ENCODE measurements at places on chromosomes 3 and 15.

DNA sequence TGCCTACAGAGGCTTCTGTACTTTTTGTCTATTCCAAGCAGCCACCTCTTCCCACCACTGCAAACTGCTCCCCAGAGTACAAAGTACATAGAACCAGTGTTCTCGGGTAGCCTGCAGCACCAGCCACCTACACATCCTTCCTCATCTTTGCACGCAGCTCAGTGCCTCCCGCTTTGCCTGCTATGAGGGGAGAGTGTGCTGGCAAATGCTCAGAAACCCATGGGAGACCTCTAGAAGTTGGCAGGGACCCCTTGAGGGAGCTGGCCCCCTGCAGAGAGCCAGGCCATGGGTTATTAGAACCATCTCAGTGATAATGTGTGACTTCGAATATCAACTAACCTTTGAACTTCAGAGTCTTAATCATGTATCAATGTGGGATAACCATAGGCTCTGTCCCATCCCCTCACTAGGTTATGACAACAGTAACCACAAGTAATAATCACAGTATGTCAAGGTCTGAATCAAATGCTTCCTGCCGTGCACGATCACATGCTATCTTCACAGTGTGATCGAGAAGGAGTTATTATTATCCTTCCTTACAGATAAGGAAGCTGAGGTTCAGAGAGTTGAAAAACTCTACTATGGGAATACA, 22.8 kb upstream of the SMAD3 start:
- DNase-seq = no peak

DNA sequence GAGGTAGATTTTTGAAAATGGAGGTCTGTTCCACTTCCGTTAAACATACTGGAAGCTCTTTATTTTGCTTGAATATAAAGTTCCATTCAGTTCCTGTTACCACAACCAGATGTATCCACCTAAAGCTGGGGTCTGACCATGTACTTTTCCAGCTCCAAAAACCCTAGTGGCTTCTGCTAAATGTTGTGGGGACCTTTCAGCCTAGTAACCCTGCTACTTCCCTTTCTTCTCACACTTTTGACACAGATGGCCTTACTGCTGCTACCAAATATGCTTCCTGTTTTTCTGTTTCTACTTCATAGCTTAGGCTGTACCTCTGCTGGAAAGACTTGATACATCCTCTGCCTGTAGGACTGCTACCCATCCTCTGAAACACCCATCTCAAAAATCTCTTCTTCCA, 87.8 kb downstream of the COL6A6 start:
- no peak for DNase-seq

DNA sequence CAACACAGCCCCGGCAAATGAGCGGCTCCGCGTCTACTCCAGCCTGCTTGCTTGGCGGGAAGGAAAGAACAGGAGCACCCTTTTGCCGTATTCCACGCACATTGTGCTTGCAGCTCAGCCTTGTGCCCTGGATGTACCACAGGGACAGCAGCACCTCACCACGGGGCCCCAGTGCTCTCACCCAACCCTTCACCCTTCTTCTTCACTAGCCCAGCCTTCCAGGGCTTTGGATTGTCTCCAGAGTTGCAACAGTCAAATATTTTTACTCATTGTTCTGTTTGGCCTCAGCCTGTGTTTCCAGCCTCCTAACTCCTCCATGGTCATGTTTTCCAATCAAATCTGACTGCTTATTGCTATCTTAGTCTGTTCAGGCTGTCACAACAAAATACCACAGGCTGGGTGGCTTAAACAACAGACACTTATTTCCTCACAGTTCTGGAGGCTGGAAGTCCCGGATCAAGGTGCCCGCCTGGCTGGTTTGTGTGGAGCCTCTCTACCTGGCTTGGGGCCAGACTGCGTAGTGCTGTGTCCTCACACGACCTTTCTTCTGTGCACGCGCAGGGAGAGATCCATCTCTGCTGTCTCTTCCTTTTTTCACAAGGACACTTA, 79.2 kb upstream of the ABHD17C start:
- no peak for DNase-seq

GRCh38 chr3:124851905-124852304, 35.3 kb downstream of the ITGB5 start:
- no peak for DNase-seq

- DNase-seq = no peak
Observed at GRCh38 chr3:149245738-149246451, 24.3 kb upstream of the CP start.

DNA sequence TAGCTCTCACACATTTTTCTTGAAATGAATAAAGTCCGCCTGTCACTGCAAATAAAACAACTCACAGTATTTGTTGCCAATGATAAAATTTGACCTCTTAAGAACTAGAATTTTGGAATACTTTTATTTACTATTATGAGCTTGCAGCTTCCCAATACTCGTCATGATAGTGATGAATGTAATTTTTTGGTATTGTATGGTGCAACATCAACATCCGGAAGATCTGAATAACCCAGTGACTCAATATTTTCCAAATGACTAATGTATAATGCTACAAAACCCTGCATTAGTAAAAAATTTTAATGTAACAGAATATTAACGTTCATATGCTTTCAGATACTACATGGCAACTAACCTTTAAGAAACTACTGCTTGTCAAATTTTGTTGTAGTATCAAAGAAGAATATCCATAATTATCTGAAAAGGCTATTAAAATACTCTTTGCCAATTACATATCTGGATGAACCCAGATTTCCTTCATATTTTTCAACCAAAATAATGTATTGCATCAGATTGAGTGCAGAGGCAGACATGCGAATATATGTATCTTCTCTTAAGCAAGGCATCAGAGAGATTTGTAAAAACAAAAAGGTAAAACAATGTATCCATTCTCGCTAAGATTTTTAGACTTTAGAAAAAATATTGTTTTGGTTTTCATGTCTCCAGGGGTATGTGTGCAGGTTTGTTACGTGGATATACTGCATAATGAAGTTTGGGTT, 95.3 kb downstream of the IGF2BP2 start:
- DNase-seq = no peak

DNA sequence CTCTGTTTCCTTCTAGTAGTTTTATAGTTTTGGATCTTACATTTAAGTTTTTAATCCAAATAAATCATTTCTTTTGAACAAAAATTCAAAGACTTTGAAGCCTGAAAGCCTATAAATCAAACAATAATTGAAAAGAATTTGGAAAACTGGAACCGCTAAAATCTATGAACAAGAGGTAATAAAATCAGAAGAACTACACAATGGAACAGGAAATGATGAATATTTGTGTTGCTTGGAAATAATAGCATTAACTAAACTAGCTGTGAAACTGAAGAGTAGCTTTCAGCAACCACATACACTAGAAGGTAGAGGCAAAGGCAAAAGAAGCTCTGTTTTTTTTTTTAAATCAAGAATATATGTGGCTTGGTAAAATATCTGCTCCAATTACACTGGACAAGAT, 147.9 kb upstream of the ABI3BP start:
- no peak for DNase-seq

DNA sequence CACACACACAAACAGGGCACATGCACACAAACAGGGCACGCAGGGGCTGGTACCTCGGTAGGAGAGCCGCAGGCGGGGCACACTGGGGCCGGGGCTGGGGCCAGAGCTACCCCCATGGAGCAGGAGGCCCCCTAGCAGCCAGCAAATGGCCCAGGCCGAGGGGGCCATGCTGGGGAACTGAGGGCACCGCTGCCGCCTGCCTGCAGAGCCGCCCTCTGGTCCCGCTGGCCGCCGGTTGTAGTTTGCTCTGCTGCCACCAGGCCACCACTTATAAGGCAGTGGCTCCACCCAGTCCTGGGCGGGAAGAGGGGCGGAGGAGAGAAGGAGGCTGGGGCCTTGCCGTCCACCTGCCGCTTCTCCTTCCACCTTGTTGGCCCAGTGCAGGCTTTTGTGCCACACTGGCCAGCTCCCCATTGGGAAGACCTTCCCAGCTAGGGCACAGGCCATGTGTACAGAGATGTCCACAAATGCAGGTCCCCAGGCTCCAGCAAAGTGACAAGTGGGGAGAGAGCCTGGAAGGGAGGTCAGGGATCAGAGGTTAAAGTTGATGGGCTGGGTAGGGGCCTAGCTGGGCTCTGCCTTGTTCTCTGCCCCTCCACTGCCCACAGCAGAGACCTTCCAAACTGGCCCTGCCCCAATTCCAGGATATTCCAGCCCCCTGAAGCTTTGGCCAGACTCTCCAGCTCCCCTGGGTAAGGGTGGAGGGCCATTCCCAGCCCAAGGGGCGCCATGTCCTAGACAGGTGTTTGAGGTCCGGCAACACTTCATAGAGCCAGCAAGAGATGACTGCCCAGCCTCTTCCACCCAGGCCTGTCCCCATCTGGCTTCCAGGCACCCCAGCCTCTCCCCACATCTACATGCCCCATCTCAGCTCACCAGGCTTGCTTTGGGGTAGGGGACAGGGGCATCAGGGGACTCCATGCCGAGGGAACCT, at the start of gene SEMA3G:
Gene SEMA3G, minus strand, starts transcription at position 244 of the 934 bp plus-strand sequence. Its CDS starts 76 bp downstream, at position 168.
- DNase-seq = peak; percentile 20

- DNase-seq = no peak
Observed at GRCh38 chr3:197501879-197502620, 53.7 kb downstream of the BDH1 start.

DNA sequence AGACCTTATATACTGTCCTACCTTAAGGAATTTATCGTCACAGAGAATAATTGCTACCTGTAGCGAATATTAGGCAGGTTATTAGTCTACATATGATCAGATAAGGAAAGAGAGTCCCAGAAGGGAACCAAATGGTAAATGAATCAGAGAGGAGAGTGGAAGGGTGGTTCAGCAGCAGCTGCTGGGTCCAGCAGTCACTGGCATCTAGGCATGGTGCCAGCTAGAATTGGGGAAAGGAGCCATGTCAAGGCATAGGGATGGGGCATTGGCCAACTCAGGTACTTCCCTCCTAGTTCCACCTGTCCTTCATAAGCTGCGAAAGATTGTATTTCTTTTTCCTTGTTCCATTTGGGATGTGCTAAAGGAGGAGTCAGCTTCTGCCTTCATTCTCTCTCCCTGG, 23.4 kb downstream of the HACD3 start:
- no peak for DNase-seq

DNA sequence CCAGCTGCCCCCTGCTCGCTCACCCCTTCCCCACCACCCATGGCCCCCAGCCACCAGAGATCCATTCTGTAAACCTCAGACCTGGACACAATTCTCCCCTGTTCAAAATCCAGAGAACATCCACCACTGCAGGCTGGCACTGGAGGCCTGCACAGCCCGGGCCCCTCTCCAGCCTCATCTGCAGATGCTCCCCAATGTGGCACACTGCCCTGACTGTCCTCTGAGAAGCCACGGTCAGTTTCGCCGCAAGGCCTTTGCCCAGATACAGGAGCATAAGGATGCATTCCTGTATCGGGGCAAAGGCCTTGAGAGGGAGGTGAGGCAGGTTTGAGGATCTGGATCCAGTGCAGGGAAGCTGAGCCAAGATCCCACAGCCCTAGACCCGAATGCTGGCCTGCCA, 175.4 kb upstream of the LINGO1 start:
- no peak for DNase-seq

DNA sequence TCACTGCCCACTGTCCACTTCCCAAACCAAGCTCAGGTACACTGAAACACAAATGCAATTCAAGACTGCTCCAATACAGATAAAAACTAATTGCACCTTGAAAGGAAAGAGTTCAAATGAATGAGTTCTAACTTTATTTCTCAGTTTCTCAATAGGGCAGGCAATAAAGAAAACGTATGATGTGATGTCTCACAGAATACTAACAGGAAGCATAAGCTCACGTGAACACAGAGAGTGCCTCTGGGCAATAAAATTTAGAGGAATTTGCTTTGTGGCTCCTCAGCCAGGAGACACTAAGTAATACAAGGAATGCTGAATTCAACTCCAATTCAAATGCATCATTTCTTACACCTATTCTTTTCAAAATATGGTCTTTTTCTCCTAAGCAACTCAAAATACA, 82.3 kb upstream of the OCA2 start:
- DNase-seq = no peak

DNA sequence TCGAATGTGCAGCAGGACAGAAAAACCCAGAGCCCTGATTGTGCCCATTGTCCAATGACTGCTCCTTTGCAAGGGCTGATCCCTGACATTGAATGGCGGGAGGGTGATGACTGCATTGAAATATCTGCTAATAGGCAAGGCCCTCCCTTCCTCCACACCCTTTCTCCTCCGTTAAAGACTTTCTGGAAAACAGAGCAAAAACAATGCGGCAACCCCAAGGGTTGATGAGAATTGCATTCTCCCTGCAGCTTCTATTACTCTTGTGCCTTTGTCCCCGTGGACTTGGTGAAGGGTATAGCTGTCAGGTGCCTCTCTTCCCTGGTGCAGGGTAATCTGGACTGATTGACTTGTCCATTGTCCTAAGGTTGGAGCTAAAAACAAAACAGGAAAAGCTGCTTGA, 71.8 kb downstream of the THSD4 start:
- DNase-seq = no peak

- no peak for DNase-seq
Observed at GRCh38 chr3:17982211-17982880, 239.9 kb upstream of the TBC1D5 start.

DNA sequence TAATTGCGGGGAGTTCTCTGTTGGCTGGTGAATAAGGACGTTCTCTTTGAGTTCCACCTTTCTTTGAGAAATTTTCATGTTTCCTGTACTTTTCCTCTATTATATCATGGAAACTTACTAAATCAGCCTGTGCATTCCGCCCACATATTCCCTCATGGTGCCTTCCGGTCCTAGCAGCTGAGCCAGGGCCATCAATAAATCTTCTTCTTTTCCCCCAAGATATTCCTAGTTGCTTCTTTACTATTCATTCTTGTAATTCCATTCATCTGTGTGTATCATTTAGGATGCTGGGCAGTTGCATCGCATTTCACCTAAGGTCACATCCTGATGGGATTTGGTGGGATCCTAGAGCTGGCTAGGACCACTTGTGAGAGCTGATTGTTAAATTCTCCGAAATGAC, 139.2 kb downstream of the RBMS3 start:
- no peak for DNase-seq

DNA sequence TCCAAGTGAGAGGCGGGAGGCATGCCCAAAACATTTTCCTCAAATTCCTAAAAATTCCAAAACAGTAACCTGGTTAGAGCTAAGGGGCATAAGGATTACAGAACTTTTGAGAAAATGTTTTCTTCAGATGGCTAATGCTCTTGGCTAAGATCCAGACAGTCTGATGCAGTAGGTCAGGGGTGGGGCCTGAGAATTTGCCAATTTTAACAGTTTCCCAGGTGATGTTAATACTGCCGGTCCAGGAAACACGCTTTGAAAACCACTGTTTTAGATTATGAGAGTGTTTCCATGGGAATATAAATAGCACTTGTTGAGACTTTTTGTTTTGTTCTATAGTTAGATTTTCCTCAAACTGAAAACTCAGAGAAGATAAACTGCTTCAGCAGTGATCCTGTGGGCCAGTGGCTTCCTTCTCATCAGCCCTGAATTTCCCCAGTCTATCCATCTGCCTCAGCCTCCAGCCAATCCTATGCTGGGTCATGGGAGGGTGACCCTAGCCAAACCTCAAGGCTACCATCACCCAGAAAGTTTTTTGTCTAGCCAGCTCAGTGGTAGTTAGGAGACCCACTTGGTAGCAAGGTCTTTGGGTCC, 71.6 kb upstream of the ACP3 start:
- no peak for DNase-seq

- no peak for DNase-seq
Observed at GRCh38 chr15:39947401-39948197, 13.7 kb downstream of the EIF2AK4 start.
